ENCODE measurements at places on chromosomes 6 and 20. TPM values are rescaled to one million over a fixed set of nuclear protein-coding genes. Genes with fewer than 3 reads are reported as not detected.

DNA sequence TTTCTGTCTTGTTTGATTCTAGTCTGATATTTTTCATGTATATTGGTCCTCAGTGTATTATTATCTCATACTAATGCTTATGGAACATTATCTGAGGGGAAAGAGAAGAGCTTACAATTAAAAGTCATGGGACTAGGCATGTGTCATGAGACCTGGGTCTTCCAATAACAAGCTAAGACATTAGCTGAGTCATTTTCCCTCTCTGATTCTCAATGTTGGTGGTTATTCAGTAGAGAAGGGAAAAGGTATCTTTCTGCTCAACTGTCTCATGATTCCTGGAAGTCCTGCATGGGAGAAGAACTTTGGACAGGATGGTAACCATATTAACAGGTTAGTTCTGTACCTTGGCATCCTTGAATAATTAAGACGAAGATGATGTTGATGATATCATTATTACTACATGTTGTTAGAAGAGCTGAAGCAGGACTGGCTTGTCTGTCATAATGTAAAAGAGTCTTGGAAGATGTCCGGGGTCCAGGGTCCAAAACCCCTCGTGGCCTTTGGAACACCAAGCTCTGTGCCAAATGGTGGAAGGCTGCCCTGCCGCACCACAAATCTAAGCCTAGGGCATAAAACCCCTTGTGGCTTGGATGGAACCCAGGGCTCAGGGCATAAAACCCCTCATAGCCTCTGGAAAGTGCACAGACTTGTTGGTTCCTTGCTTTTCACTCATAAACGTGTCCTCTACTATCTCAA lies 19.1 kb downstream of the TRIM38 start:
- H3K36me3 ChIP-seq: peaks cover 8% of the 10 kb centered on the region
- DNase-seq: no peak
- H3K4me3 ChIP-seq: no peak overlapping the region
- H3K27me3 ChIP-seq: no peaks in the 10 kb centered on the region

The SULF2 gene
- total RNA-seq: 34.3 TPM

The ISM1 gene
- total RNA-seq: 2.6 TPM

DNA sequence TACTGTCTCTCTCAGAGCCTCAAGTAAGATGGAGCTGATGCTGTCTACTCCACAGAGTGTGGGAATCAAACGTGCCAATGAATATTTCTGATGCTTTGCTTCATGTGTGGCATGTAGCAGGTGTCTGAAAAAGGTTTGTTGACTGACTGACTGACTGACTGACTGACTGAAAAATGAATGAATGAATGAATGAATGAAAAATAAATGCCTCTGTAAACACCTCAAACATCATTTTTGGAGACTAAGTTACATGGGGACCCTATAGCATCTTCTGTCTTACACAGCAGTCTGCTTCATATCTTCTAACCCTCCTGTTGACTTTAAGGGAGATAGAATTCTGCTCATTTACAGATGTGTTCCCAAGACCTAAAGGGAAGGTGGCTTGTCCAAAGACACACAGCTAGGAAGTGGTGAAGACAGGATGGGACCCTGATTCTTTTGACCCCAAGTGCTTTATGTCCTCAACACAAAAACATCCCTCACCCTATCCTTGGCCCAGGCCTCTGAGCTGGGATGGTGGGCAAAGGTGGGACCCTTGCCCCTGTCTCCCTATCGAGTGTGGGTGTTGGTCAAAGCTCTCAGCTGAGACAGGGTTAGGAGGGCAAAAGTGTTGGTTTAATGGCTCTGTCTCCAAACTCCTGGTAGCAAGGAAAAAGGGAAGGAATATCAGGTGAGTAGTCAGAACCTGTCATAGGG lies 104.4 kb downstream of the TOX2 start:
- no peak overlapping the region for H3K27ac ChIP-seq
- no peaks in the 10 kb centered on the region for H3K36me3 ChIP-seq
- H3K27me3 ChIP-seq: no peaks in the 10 kb centered on the region
- no peak overlapping the region for H3K4me3 ChIP-seq

DNA sequence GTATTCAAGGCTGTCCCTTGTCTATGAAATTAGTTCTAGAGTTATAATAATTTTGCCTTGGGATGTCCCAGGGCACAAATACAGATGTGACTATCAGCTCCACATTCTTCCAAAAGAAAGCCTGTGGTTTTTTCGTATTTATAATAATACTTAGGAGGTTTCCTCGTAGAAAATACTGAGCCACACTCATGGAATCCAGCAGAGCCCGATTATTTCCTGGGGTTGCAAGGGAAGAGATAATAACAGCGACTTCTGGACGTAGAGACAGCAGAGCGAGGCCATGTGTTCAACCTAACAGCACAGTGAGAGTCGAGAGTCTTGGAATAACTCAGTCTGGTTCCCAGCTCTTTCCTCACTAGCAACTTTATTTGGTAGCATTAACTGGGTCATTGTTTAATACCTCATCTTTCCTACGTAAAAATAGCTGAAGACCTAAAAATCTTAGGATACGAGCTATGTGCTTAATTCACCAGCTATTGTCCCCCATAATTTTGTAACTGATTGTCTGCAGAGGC lies 21.2 kb downstream of the CD83 start:
- no peak overlapping the region for H3K4me3 ChIP-seq
- H3K27ac ChIP-seq: no peak overlapping the region
- H3K36me3 ChIP-seq: peaks cover 2% of the 10 kb centered on the region
- no peaks in the 10 kb centered on the region for H3K4me1 ChIP-seq
- no peaks in the 10 kb centered on the region for H3K27me3 ChIP-seq

- peaks cover 7% of the 10 kb centered on the region for H3K4me1 ChIP-seq
- no peaks in the 10 kb centered on the region for H3K27me3 ChIP-seq
- H3K27ac ChIP-seq: no peak overlapping the region
- no peak overlapping the region for H3K4me3 ChIP-seq
Observed at GRCh38 chr20:20409331-20409730, 41.4 kb downstream of the INSM1 start.

The CCN6 gene
- total RNA-seq: not detected

The TSHZ2 gene
- total RNA-seq: 6.0 TPM

GRCh38 chr6:10215326-10216110 lies 199.4 kb downstream of the TFAP2A start:
- no peak overlapping the region for H3K4me3 ChIP-seq
- no peak for DNase-seq
- H3K27ac ChIP-seq: no peak overlapping the region
- no peaks in the 10 kb centered on the region for H3K27me3 ChIP-seq
- H3K4me1 ChIP-seq: no peaks in the 10 kb centered on the region
- no peaks in the 10 kb centered on the region for H3K36me3 ChIP-seq

- H3K36me3 ChIP-seq: no peaks in the 10 kb centered on the region
- DNase-seq: no peak
- peaks cover 8% of the 10 kb centered on the region for H3K4me1 ChIP-seq
- H3K27ac ChIP-seq: no peak overlapping the region
Observed at GRCh38 chr6:6781873-6782227, 193.3 kb downstream of the LY86 start.

- DNase-seq: no peak
- no peaks in the 10 kb centered on the region for H3K36me3 ChIP-seq
- H3K27me3 ChIP-seq: no peaks in the 10 kb centered on the region
- no peak overlapping the region for H3K27ac ChIP-seq
- H3K4me3 ChIP-seq: no peak overlapping the region
Observed at GRCh38 chr6:12261502-12261901, 28.7 kb upstream of the EDN1 start.

DNA sequence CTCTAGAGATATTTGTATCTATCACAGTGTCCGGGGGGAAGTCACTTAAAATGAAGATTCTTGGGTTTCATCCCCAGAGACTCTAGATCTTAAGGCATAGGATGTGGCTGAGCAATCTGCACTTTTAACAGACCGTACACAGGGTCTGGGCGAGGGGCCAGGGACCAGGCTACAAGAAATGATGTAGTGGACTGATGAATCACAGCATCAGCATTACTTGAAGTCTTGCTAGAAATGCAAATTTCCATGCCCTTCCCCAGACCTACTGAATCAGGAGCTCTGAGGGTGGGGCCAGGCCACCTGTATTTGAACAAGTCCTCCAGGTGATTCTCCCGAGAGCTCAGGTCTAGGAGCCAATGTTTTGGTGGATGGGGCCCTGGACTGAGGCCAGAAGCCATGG lies 168.4 kb downstream of the DOK5 start:
- peak; percentile 56 for DNase-seq
- no peaks in the 10 kb centered on the region for H3K36me3 ChIP-seq
- H3K4me1 ChIP-seq: peaks cover 13% of the 10 kb centered on the region
- H3K4me3 ChIP-seq: no peak overlapping the region

GRCh38 chr6:42071881-42072583 lies 21.7 kb downstream of the TAF8 start:
- no peak overlapping the region for H3K4me3 ChIP-seq
- no peak for DNase-seq
- H3K27ac ChIP-seq: no peak overlapping the region
- no peaks in the 10 kb centered on the region for H3K27me3 ChIP-seq
- no peaks in the 10 kb centered on the region for H3K4me1 ChIP-seq
- peaks cover 28% of the 10 kb centered on the region for H3K36me3 ChIP-seq

The CLDN20 gene
- not detected for total RNA-seq

DNA sequence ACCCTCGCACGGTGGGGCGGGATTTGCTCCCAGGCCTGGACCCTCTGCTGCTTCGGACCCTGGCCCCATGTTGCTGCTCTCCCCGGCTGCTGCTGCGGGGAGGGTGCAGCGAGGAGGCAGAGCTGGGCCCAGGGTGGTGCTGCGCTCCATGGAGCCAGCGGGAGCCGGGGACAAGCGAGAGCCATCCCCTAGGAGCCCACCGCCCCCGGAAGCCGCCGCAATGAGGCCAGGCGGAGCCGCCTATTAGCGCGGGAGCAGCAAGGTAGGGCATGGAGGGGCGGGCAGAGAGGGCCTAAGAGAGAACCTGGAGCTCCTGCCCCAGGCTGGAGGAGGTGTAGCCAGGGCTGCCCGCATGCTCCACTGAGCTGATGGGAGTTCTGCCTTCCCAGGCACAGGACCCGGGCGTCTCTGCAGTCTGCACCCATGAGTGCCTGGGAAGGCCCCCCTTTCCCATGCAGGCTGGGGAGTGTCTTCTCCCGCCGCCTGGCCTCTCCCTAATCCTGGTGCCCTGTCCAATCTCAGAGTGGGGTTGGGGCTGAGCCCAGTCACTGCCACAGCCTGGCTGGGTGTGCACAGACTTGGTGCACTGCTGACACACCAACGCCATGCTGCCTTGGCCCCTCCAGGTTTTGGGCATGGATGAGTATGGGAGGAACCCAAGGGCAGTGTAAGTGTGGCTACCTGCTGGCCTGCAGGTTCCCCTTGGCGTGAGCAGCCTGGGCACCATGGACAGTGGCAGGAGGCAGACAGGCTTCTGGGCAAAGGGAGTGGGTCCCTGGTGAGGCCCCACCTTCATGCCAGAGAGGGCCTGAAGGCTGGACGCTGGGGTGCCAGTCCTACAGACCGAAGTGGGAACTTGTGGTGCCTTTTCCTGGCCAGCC lies 360.6 kb upstream of the MAP3K7 start:
- H3K27me3 ChIP-seq: no peaks in the 10 kb centered on the region
- DNase-seq: no peak
- H3K27ac ChIP-seq: no peak overlapping the region

DNA sequence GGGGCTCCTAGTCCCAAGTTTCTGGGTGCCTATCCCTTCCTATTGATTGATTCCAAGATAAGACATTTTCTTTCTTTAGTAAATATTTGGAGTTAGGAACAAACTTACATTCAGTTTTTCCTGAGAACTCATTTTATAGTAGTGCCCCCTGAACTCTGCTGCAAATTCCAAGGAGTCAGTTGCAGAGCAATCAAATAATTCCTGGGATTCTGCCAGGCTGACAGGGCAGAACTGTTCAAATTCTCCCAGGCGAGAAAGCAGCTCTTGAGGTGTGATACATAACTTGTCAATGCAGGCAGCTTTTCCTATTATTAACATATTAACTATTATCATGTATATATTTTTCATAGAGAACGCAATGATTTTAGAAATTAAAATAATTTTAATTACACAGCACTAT lies 15.9 kb upstream of the ZBTB24 start:
- no peaks in the 10 kb centered on the region for H3K27me3 ChIP-seq
- no peak overlapping the region for H3K27ac ChIP-seq
- H3K36me3 ChIP-seq: no peaks in the 10 kb centered on the region
- H3K4me3 ChIP-seq: no peak overlapping the region
- H3K4me1 ChIP-seq: no peaks in the 10 kb centered on the region

GRCh38 chr6:27700337-27700736 lies 211.9 kb downstream of the OR2B2 start:
- no peak for DNase-seq
- no peaks in the 10 kb centered on the region for H3K36me3 ChIP-seq
- no peaks in the 10 kb centered on the region for H3K27me3 ChIP-seq

- DNase-seq: no peak
- peaks cover 11% of the 10 kb centered on the region for H3K4me1 ChIP-seq
- no peak overlapping the region for H3K4me3 ChIP-seq
- H3K36me3 ChIP-seq: no peaks in the 10 kb centered on the region
- no peak overlapping the region for H3K27ac ChIP-seq
- no peaks in the 10 kb centered on the region for H3K27me3 ChIP-seq
Observed at GRCh38 chr6:14189074-14189473, 71.5 kb downstream of the CD83 start.

- H3K4me3 ChIP-seq: no peak overlapping the region
- no peak overlapping the region for H3K27ac ChIP-seq
- H3K27me3 ChIP-seq: no peaks in the 10 kb centered on the region
- no peak for DNase-seq
Observed at GRCh38 chr6:85537055-85537494, 56.6 kb downstream of the SNX14 start.

The TCF19 gene
- total RNA-seq: 2.0 TPM

The BTN1A1 gene
- not detected for total RNA-seq

DNA sequence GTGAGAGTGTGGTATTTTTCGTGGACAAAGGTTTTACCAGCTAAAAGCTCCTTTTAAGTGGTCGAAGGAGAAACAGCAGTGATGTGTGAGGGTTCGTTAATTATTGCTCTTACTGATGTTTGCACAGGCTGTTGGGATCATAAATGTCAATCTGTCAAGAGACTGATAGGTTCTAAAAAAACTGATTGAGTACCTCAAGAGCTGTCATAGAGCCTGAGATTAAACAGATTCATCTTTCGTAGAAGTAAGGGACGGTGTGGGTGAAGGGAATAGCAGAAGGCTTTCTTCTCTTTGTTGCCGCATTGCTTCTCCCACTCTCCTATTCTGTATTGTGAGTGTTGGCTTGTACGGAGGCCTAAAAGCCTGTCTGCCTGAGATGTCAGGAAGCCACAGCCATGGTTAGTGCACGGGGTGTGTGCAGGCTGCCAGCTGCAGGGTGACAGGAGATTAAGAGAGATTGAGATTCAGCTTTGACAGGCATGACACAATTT lies 291.0 kb downstream of the ZFAND3 start:
- H3K4me3 ChIP-seq: no peak overlapping the region
- DNase-seq: no peak
- no peaks in the 10 kb centered on the region for H3K36me3 ChIP-seq
- peaks cover 27% of the 10 kb centered on the region for H3K4me1 ChIP-seq

The ADGB gene
- not detected for total RNA-seq

- H3K27ac ChIP-seq: no peak overlapping the region
- H3K36me3 ChIP-seq: no peaks in the 10 kb centered on the region
- H3K27me3 ChIP-seq: no peaks in the 10 kb centered on the region
- H3K4me1 ChIP-seq: no peaks in the 10 kb centered on the region
- no peak overlapping the region for H3K4me3 ChIP-seq
Observed at GRCh38 chr6:39546731-39547130, 178.5 kb downstream of the KIF6 start.

The SLC35D3 gene
- not detected for total RNA-seq

- H3K4me1 ChIP-seq: peaks cover 6% of the 10 kb centered on the region
- no peak overlapping the region for H3K27ac ChIP-seq
- no peak overlapping the region for H3K4me3 ChIP-seq
- no peaks in the 10 kb centered on the region for H3K36me3 ChIP-seq
- DNase-seq: no peak
Observed at GRCh38 chr20:10987651-10988383, 314.0 kb upstream of the JAG1 start.

The TCP1 gene
- 55.7 TPM for total RNA-seq

GRCh38 chr6:121247386-121247785 lies 86.9 kb downstream of the TBC1D32 start:
- H3K4me1 ChIP-seq: no peaks in the 10 kb centered on the region
